ENCODE measurements at places on chromosomes 13 and 19.
A peak's percentile ranks its signal among the peaks of the same experiment; 100 is the strongest.

- DNase-seq, result no peak
These were observed 383.4 kb downstream of the ITGBL1 start for GRCh38 chr13:101835920-101836319.

DNA sequence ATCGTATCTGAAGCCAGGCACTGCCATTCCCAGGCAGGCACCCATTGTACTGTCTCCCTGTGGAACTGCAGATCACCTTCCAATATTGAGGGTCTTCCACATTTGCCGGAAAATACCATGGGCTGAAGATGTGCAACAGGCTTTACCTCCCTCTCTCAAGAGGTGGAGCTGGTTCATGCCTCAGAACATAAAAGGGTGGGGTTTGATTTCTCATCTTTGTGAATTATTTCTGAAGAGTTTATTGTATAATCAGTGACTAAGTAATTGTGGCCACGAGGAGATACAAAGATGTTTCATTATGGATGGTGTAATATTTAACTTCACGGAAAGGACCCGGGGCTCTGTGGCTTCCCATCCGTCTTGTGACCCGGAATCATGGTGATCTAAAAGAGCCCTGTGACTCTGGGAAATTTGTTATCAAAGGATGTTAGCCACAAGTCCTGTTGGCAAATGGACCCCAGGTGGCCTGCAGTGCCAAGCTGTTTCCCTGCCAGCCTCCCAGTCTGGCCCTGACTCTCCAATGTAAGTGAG is 230.5 kb downstream of the LACC1 start:
- DNase-seq, result no peak

DNA sequence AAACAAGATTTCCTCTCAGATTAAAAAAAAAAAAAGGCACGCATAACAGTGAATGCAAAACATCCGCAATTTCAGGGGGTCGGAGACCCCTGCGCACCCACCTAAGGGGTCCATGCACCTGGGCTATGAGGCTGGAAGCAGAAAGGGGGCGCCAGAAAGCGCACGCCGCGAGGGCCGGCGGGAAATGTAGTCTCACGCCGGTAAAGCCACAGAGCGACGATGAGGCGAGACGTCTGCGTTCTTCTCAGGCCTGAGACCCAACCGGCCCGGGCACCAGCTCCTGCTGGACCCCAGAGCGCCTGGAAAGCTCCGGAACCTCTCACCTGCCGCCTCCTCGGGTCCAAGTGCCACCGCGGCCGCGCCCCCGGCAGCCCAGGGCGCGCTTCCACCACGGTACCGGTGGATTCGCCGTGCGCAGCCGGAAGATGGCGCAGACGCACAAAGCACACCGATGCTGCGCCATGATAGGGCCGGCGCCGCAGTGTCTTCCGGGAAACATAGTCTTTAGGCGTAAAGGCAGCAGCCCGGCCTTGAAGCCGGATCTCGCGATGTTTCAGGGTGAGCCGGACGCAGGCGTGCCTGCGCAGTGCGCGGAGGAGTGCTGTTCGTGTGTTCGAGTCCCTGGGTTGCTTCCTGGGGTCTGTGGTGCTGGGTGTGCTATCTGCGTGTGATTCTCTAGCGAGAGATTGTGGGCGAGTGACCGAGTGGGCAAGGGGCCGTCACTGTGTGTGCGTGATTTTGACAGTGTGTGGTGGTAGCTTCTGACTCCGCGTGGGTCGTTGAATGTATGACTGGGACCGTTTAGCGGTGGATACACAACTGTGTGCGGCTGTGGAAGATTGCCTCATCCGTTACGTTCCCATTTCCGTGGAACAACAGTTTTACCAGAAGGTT is at the start of gene ZNF582:
ZNF582 (minus strand) TSS at position 416 of the 894 bp plus-strand sequence. CDS start 1,782 bp downstream, outside the sequence.
- peak; percentile 93 for DNase-seq

GRCh38 chr19:43779820-43780219 is 953 bp downstream of the KCNN4 start:
- no peak for DNase-seq

DNA sequence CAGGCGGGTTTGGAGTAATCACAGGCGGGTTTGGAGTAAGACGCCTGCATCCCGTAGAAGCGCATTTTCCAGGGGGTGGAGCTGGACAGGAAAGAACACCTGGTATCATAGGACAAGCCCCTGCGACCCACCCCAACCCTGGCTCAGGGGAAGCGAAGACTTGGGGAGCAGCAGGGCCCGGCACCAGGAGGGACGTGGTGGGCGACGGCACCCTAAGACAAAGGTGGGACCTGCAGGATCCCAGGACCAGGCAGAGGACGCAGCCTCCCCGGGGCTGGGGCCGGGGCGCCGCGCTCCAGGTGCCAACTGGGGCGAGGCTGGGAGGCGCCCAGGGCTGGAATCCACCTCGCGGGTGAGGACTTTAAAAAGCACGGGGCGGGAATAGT is 520 bp downstream of the ZNF600 start:
- no peak for DNase-seq

GRCh38 chr13:73623281-73623680 is 510.9 kb downstream of the KLF12 start:
- no peak for DNase-seq

DNA sequence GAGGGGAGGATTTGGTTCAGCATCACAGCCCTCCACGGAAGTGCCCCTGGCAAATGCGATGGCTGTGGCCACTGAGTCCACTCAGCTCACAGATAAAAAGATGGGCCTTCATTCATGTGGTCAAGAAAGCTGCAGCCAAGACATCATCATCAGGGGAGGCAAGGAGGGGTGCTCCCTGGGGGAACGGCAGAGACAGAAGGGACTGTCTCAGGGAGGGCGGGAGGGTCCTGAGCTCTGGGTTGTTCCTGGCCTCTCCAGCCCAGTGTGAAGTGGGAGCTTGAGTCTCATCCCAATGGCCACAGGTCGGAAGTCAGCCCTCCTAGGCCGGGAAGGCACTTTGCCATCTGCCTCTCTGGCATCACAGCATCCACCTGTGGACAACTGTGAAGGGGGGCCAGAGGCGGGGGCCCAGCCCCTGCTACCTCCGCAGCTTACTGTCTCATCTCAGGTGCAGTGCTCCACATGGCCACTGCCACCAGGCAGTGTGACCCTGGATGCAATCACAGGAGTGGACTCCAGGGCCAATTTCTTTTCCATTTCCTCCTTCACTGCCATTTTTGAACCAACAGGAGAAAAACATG is 137.8 kb upstream of the SOX1 start:
- DNase-seq, result no peak

DNA sequence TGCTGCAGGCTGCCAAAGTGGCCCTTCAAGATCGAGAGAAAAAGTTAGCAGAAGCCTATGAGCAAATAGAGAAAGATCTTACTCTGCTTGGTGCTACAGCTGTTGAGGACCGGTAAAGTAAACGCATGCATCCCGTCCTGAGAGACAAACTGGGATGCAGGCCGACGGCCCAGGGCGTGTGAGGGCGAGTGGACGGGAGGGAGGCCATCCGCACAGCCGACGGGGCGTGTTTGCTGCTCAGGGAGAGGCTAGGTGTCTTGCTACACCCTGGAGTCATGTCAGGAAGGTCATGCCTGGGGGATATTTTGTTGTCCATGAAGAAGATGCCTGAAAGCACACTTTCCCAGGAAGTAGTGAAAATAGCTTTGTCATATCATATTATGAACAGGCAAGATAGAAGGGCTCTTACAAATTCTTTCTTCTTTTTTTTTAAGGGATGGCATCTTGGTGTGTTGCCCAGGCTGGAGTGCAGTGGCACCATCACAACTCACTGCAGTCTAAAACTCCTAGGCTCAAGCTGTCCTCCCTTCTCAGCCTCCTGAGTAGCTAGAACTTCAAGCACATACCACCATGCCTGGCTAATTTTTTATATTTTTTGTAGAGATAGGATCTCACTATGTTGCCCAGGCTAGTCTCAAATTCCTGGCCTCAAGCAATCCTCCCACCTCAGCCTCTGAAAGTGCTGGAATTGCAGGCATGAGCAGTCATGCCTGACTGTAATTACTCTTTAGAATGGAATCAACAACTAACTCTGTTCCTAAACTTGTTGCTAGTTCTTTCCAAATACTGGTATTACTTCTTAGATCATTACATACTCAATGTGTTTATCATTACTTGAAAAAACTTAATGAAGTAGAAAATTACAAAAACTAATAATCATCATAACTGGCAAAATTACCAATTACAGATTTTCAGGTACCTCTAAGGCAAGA is 117.6 kb upstream of the MCF2L start:
- DNase-seq, result no peak

- DNase-seq, result no peak
These were observed 607.6 kb downstream of the SLITRK1 start for GRCh38 chr13:83274679-83275078.

GRCh38 chr13:50684366-50684765 is 159.1 kb downstream of the DLEU7 start:
- no peak for DNase-seq

GRCh38 chr19:54415208-54415900 is at the start of gene TTYH1:
TTYH1 (plus strand) TSS chr19:54415464; CDS start chr19:54415553, 89 bp downstream.
- DNase-seq, result no peak

GRCh38 chr13:95503662-95504061 is 48.9 kb upstream of the CLDN10 start:
- DNase-seq, result no peak

GRCh38 chr13:51957377-51958216 is 53.7 kb downstream of the ATP7B start:
- no peak for DNase-seq

DNA sequence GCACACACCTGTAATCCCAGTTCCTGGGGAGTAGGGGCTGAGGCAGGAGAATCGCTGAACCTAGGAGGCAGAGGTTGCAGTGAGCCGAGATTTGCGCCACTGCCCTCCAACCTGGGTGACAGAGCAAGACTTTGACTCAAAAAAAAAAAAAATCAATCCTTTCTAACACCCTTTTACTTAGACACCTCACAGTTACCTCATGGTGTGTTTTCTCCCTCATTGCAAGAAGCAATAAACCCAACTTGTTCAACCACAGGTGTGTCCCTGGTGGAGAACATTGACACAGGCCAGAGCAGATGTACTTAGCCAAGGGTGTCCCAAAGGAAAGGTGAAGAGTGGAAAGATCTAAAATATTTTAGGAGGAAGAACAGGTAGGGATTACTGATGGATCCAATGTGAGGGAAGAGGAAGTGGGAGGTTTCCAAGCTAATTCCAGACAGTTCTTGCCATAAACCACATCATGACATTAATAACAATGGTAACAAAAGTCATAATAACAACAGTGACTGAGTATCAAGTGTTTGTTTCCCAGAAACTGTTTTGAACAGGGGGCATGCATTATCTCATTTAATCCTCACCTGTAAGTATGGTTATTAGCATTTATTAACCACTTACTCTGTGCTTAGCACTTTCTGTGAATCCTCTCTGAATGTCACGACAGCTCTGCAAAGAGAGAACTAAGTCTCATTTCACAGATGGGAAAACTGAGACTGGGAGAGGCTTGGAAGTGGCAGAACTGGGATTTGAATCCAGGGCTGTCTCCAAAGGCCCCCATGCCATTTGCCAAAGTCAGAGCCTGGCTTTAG is 3.1 kb upstream of the LYPD3 start:
- DNase-seq, result no peak

DNA sequence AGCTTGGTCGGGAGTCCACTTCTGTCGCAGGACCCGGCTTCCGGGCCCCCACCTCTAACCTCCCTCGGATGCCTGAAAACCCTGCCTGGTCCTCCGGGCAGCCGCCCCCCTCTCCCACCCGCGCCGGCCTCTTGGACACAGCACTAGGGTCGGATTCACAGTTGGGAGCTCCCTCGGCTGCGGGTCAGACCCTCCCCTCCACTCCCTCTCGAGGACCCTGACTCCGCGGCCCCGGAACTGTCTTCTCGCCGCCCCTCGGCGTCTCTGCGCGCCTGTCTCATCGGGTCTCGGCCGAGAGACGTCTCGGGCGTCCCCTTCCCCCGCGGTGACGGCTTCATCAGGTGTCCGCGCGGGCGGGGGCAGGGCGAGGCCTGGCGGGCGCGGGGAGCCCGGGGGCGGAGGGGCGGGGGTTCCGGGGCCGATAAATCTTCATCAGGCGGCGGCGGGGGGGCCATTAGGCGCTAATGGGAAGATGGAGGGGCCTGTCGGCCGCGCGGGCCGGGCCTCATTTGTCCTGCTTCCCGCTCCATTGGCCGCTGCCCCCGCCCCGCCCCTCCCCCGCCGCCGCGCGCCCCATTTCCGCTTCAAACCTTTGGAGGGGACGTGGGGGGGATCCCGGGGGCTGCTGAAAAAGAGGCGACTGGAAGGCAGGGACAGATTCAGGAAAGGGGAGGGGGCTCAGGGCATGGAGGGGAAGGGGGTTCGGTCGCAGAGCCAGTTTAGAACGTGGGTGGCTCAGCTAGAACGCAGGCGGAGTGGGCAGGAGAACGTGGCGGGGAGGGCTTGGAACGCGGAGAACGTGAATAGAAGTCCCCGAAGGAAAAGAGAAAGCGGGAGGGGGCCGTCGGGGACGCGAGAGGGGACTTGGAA is 11.8 kb upstream of the ERFL start:
- no peak for DNase-seq

GRCh38 chr19:45780448-45781213 is 1.7 kb downstream of the DMPK start:
- DNase-seq, result no peak

DNA sequence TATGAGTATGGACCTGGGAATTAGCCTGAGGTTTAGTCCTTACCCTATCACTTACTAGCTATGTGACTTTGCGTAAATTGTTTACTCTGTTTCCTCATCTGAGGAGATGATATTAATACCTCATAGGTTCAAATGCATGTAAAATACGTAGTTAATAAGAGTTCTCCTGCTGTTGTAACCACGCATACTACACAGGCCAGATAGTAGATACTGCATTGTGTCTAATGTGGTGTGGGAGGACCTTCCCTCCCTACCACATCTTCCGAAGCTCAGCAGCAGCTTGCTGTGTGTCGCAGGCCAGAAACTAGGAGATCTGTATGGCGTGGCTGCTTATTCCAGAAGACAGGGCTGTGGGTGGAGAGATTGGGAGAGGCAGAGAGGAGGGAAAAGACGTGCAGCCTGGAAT is 23.0 kb downstream of the GTF2F2 start:
- no peak for DNase-seq

DNA sequence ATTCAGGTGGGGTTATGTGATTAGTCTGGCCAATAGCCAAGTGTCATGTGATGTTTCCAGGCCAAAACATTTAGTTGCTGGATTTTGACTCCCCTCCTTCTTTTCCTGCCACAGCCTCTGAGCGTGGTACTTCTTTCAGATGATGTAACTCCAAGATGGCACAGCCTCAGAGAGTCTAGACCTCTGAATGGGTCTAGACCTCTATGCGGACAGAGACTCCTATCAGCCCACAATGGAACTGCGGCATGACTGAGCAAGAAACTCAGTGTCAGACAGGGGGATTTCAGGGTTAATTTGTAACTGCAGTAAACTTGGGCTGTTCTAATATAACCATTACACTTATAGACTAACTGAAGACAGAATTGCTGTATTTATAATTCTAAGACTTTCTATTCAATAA is 42.6 kb upstream of the ZDHHC20 start:
- no peak for DNase-seq

- no peak for DNase-seq
These were observed 120.7 kb upstream of the SOX1 start for GRCh38 chr13:111946214-111946613.

DNA sequence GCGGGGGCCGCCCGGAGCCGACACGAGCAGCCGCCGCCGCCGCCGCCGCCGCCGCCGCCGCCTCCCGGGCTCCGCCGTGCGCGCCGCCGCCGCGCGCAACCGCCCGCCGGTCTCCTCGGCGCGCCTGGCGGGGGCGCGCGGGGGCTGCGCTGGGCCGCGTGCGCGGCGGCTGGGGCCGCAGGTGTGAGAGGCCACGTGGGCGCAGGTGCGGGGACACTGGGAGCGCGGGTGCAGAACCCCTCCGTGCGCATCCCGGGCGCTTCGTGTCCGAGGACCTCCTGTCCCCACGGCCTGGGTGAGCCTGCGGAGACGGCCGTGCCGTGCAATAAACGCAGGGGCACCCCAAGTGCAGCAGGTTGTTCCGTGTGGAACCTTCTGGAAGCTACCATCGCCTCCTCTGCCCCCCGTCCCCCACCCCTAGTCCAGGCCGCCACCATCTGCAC is at the start of gene LINGO3:
LINGO3 (minus strand) TSS at position 41 of the 443 bp plus-strand sequence. CDS start 16,378 bp downstream, outside the sequence.
- no peak for DNase-seq
